Suprapubic skin (tissue), 4 donors: ENCODE measurements at places on chromosomes 2 and 18. TPM values are rescaled to one million over a fixed set of nuclear protein-coding genes. Genes with fewer than 3 reads are reported as not detected.

ANKRD30BL gene
- total RNA-seq: not detected

DES gene
- total RNA-seq: 30.2 TPM

COBLL1 gene
- 36.2 TPM for total RNA-seq

EPB41L3 gene
- total RNA-seq: 14.4 TPM

TET3 gene
- 54.7 TPM for total RNA-seq

GREB1L gene
- 5.5 TPM for total RNA-seq
